Stimulated activated CD4-positive, alpha-beta T cell treated with anti-CD3 and anti-CD28 coated beads, Interleukin-15, amount 100 ng/mL, for 1 hour (primary cell): ENCODE measurements at places on chromosomes 12 and 14.
A peak's percentile ranks its signal among the peaks of the same experiment; 100 is the strongest.

- no peak for DNase-seq
Measured at GRCh38 chr12:106717673-106718072, 56.8 kb upstream of the RIC8B start.

DNA sequence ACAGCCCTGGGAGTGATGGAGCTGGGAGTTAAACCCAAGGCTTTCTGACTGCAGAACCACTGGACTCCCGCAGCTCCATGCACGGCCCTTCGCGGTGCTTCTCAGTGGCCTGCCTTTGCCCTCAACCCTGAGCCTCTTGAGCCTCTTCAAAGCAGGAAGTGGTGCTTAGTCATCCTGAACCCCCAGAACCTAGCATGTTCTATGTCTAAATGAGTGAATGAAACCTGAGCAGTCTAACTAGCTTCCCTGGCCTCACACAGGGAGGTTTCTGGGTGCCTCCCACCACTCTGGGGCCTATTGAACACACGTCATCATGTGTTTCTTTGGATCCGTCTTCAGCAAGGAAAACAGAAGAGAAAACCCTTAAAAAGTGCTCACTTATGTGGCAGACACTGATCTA is 117.9 kb upstream of the SFSWAP start:
- no peak for DNase-seq

GRCh38 chr12:55713721-55714120 is 2.1 kb upstream of the BLOC1S1 start:
- no peak for DNase-seq

GRCh38 chr12:12990700-12991468 is 9.2 kb downstream of the HEBP1 start:
- no peak for DNase-seq

GRCh38 chr14:99905121-99905520 is 111.9 kb downstream of the EML1 start:
- no peak for DNase-seq

DNA sequence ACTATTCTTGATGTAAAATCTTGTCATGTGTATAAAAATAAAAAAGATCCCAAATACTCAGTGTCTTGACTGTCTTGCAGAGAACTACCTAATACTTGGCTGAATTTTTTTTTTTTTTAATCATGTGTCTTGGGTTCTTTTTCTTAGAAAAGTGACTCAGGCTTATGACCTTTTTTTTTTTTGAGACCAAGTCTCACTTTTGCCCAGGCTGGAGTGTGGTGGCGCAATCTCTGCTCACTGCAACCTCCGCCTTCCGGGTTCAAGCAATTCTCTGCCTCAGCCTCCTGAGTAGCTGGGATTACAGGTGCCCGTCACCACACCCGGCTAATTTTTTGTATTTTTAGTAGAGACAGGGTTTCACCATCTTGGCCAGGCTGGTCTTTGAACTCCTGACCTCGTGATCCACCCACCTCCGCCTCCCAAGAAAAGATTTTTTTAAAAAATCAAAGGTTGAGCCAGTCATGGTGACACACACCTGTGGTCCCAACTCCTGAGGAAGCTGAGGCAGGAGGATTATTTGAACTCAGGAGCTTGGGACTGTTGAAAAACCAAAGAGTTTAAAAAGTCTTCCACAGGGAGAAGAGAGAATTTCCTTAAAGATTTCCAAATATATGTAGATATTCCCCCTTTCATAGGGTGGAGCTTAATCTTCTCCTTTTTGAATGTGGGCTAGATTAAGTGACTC is 17.7 kb upstream of the TDG start:
- no peak for DNase-seq

- DNase-seq: peak; percentile 28
Measured at GRCh38 chr12:45216230-45216982, 511 bp downstream of the ANO6 start.

GRCh38 chr12:31536672-31537071 is 54.3 kb downstream of the DENND5B start:
- DNase-seq: no peak

DNA sequence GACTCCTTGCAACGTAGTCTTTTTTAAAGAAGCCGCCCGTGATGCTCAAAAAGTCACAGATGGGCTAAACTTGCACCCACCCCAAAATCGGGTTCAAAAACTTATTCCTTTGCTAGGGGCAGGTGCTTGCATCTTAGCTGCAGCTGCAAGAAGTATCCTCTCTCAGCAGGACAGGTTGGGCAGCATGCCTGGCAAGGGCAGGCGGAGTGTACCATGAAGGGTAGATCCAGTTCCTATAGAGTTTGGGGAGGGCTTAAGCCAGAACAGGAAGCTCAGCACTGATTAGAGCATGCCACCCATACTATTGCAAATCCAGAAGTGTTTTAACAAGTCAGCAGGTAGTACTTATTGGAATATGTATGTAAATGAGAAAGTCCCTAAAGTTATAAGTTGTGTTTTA is 48.7 kb downstream of the CPM start:
- DNase-seq: no peak

GRCh38 chr12:89166121-89166520 is 186.2 kb downstream of the DUSP6 start:
- no peak for DNase-seq

- no peak for DNase-seq
Measured at GRCh38 chr12:47560415-47560814, 145.4 kb downstream of the RPAP3 start.

- DNase-seq: no peak
Measured at GRCh38 chr14:74018174-74018585, 908 bp downstream of the ENTPD5 start.

DNA sequence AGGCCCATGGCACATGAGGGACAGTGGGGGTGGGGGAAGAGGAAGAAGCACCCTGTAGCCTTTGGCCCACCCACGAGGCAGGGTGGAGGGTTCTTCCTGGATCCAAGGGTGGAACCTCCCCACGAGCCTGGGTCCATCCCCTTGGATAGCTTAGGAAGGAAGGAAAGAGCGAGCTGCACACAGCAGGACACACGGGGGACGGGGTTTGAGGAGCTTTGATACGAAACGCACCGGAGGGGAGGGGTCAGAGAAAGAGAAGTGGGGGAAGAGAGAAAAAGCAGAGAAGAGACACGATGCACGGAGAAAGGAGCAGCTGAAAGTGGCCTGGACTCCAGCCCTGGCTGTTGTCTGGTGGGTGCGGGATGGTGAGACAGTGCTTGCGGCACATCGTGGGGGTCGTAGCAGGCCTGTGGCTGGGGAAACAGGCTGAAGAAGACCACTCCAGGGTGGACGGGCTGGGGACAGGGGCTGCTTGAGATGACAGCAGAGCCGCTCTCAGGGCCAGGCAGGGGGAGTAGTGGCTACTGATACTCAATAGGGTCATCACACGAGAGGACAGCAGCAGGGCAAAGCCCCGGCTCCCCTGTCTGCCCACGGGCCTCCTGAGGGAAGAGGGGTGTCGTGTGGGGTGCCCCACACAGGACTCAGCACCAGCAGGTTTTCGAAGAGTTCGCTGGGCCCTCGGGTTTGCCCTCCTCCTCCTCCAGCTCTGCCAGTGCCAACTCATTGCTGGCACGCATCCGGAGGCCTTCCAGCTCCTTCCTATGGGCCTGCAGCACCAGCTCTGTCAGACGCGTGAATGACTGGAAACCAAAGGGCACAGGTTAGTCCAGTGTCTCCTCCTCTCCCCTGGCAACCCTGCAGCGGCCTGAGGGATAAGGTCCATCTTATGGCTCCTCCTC is 5.4 kb upstream of the GPX2 start:
- DNase-seq: no peak

DNA sequence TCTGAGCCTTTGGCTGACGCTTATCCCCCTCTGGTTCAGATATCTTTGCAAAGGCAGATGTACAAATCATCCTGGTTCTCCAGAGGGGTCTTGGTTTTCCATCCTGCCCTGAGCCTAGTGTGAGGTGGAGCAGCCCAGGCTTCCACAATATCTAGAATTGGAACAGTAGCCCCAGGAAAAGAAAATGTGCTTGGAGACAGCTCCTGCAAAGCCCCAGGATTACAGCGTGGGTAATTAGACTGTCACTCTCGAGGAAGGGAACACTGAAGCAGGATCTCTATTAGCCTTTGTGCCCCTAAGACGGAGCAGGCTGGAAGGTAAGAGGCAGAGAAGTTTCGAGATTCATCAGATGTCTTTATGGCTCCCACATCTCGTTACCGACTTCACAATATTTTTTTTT is 59.4 kb downstream of the TMEM132C start:
- no peak for DNase-seq

DNA sequence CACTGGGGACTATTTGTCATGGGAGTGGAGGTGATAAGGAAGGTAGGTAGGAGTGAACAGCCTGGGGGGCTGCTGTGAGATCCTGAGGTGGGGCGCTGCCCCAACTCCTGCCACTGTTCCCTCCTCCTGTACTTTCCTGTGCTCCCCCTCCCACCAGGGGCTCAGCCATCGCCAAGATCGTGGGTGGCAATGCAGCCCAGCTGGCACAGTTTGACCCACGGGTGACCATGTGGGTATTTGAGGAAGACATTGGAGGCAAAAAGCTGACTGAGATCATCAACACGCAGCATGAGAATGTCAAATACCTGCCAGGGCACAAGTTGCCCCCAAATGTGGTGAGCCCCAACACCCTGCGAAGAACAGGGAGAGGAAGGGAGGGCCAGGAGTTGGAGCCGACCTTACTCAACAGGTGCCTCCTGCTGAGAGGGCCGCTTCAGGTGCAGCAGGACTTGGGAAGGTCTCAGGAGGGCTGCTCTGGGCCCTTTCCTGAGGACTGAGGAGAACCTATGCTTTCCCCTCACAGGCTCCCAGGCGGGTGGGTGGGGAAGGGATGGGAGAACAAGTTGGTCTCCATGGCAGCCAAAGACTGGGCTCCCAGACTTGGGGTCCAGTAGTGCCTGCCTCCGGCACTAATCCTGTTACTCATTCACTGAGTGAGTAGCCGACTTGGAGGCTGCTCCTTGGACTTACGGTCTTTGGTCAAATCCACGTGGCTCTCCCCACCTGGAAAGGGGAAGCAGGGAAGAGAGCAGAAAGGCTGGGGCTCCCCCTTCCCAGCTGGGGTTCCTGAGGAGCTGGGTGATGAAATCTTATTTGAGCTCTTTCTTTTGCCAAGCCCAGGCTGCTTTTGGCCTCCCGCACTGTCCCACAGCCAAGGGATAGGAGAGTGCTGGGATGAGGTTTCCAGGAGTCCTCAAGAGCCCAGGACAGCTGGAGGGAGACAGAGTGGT is 884 bp downstream of the GPD1 start:
- DNase-seq: no peak

DNA sequence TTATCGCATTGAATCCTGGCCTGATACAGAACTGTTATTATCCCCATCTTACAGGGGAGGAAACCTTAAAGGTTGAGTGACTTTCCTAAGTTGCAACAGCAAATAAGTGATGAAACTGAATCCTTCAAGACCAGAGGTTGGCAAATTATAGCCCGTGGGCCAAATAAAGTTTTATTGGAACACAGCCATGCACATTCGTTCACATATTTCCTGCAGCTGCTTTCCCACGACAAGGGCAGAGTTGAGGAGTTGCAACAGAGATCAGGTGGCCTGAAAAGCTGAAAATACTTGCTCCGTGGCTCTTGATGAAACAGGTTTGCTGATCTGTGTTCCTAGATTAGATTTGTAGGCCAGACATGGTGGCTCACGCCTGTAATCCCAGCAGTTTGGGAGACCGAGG is 126.7 kb downstream of the PHETA1 start:
- DNase-seq: no peak

- no peak for DNase-seq
Measured at GRCh38 chr12:68237619-68238018, 12.0 kb upstream of the IL26 start.

GRCh38 chr12:12686925-12687324 is 9.1 kb downstream of the GPR19 start:
- DNase-seq: no peak

- DNase-seq: no peak
Measured at GRCh38 chr12:89020121-89020480, 332.2 kb downstream of the DUSP6 start.

GRCh38 chr12:118136559-118137003 is 657 bp downstream of the PEBP1 start:
- no peak for DNase-seq

DNA sequence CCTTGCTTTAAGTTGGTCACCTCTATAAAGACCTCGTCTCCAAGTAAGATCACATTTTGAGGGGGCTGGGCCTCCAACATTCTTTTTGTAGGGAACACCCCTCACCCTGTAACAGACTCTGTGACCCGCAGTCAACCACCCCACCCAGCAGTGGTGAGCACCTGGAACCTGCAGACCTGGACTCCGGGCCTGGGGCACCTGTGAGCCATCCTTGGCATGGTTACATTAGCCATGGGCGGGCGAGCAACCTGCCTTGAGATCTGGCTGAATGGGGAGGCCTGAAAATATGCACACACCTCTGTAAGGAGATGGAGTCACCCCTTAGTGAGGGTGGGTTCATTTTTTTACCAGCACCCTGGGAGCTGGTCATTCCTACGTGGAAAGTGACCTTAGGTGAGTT is 95.3 kb downstream of the RIMBP2 start:
- DNase-seq: no peak

GRCh38 chr12:26250801-26251200 is 55.4 kb downstream of the SSPN start:
- no peak for DNase-seq

- DNase-seq: no peak
Measured at GRCh38 chr12:128111951-128112350, 155.0 kb upstream of the TMEM132C start.
